ENCODE measurements at places on chromosomes 4 and X.
A peak's percentile ranks its signal among the peaks of the same experiment; 100 is the strongest.

GRCh38 chrX:102514536-102514935, 2.0 kb downstream of the TMSB15A start:
- no peak for DNase-seq

- DNase-seq: no peak
Measured at GRCh38 chrX:27674491-27674890, 84.3 kb downstream of the DCAF8L2 start.

DNA sequence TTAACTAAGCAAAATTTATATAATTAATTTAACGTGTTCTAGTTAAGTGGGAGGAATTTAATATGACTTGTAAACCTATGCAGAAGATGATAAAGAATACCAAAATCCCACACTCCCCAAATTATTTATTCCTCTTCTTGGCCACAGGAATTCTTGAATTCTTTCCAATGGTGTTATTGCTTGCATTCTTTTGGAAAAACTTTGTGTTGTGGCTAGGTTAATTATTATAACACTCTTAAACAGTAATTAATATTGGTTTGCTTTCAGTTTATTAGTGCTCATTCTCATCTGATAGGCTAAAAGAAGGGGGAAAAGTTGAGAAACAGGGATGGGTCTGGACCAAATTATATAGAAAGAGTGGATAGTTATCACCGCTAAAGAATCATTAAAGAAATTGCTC, 141.5 kb upstream of the PABPC4L start:
- DNase-seq: no peak

DNA sequence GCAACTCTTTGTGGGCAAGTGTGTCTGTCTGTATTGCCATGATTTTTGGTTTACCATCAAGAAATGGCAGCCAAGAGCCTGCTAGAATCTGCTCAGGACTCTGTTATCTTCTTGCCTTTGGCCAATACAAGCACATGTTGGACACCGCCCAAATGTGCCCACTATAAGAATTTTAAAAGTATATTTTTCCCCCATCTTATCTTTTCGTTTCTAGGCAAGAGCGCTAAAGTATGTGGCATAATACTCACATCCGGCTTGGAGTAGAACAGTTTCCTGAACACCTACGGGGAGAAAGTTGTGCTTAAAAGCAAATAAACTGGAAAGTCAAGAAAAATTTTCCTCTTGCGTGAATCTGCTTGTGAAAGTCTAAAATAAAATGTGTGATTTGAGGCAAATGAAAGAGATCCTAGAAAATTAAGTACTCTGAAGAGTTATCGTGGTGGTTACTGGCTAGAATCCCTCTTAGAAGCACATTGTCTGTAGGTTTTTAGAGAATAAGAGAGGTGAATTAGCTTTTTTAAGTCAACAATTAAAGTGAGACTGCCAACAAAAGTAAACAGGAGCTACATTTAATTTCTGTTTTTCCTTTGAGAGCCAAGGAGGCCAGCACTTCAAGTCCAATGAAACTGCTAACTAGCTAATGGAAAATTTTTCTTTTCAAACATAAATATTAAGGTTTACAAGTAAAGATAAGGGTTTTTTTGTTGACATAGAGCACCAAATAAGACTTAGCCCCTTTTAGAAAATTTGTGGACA, 220.2 kb downstream of the SOWAHB start:
- no peak for DNase-seq

- no peak for DNase-seq
Measured at GRCh38 chrX:12441381-12442128, 303.3 kb downstream of the FRMPD4 start.

- DNase-seq: no peak
Measured at GRCh38 chr4:101415962-101416361, 68.6 kb upstream of the PPP3CA start.

DNA sequence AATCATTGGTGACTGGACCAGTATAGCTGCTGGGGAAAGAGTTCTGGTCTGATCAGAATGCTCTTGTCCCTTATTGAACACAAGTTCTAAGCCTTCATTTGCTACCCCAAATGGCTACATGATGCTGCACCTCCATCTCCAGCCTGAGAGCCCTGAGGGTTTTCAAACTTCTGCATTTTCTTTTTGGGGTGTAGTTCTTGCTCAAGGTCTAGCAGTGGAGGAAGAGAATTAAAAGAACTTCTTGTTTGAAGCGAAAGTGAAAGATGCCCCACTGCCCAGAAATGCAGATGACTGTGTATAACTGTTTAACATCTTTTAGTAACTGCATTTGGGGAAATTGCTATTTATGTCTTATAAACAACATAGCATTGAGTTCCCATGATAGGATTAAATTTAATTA, 38.5 kb downstream of the LAMTOR3 start:
- no peak for DNase-seq

- no peak for DNase-seq
Measured at GRCh38 chr4:174394915-174395314, 111.2 kb downstream of the CEP44 start.

- DNase-seq: no peak
Measured at GRCh38 chr4:2334826-2335728, 73.2 kb upstream of the MXD4 start.

GRCh38 chrX:156008915-156009314, 11.4 kb downstream of the IL9R start:
- no peak for DNase-seq

GRCh38 chr4:40461062-40461461, 125.9 kb downstream of the CHRNA9 start:
- DNase-seq: no peak

DNA sequence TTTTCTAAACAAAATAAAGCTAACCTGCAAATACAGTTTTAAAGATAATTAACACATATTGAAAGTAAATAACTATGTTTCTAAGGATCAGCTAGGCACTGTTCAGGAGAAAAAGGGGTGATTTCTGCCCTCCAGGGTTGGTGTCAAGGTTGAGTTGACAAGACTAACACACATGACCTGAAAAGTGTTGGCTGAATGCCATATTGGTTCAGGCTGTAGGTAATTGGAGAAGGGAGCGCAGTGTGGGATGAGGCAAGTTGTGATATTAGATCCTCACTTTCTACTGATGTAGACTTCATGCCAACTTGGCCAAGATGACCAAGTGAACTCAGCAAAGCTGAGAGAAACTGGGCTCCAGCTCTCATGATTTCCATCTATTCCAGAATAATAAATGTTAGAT, 42.2 kb downstream of the PPM1K start:
- no peak for DNase-seq

DNA sequence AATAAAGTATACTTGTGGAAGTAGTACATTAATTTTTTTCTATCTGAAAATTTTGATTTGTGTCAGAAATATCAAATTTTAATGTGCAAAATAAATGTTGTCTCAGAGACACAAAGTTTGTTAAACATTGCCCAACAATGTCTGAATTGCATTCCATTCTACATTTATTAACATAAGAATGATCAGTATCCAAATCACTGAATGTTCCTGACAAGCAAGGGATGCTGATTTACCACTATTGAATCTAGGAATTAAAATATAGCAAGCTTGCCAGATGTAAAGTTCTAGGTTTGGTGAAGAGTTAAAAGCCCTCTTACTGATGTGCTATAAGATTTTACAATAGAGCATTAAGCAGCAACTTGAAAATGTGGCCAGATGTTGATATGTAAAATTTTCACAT, 489.2 kb upstream of the CTSO start:
- no peak for DNase-seq

- DNase-seq: no peak
Measured at GRCh38 chr4:168257768-168258167, 60.8 kb downstream of the DDX60 start.

DNA sequence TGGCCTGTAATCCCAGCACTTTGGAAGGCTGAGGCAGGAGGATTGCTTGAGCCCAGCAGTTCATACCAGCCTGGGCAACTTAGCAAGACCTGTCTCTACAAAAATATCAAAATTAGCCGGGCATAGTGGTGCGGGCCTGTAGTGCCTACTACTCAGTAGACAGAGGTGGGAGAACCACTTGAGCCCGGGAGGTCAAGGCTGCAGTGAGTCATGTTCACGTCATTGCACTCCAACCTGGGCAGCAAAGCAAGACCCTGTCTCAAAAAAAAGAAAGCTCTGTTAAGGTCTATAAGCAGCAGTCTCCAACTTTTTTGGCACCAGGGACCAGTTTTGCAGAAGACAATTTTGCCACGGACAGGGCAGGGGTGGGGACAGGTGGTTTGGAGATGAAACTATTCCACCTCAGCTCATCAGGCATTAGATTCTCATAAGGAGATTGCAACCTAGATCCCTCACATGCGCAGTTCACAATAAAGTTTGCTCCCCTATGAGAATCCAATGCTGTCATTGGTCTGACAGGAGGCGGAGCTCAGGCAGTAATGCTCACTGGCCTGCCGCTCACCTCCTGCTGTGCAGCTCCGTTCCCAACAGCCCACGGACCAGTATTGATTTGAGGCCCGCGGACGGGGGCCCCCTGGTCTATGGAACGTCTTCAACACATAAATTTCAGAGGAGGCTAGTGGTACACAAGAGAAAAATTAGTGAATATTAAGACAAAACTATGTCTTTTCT, 67.9 kb downstream of the KLHL8 start:
- no peak for DNase-seq

DNA sequence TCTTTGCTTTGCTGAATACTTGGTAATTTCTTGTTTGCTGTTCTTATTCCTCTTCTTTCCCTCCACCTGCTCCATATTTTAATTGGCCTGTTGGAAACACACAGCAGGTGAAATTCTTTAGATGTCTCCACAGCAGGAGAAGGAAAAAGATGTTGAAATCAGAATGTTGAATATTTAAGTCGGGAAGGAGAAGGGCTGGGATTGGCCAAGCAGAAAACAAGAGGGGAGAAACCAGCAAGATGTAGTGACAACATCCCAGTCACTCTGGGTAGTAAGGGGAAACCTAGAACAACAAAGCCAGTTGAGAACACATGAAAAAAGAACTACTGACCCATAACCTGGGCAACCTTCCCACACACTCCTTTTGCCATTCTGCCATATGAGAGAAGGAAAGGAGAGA, 37.3 kb upstream of the STAG2 start:
- no peak for DNase-seq

GRCh38 chr4:86091201-86091600, 268.7 kb downstream of the MAPK10 start:
- DNase-seq: no peak

DNA sequence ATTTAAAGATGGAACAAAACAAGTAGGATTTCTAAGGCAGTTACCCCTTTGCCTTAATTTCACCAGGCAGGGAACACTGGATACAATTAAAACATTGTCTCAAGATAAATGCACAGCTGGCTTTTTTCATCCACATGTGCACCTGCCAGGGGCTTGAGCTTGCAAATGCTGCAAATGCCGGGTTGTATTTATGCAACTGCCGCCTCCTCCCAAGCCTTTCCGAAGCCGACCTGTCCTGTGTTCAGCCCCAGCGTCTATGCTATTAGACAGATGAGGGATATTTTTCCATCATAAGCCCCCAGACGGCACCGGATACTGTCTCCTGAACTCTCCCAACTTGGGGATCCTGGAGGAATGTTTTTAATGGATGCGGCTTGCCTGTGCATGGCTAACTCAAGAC, 251.6 kb downstream of the CRLF2 start:
- no peak for DNase-seq

DNA sequence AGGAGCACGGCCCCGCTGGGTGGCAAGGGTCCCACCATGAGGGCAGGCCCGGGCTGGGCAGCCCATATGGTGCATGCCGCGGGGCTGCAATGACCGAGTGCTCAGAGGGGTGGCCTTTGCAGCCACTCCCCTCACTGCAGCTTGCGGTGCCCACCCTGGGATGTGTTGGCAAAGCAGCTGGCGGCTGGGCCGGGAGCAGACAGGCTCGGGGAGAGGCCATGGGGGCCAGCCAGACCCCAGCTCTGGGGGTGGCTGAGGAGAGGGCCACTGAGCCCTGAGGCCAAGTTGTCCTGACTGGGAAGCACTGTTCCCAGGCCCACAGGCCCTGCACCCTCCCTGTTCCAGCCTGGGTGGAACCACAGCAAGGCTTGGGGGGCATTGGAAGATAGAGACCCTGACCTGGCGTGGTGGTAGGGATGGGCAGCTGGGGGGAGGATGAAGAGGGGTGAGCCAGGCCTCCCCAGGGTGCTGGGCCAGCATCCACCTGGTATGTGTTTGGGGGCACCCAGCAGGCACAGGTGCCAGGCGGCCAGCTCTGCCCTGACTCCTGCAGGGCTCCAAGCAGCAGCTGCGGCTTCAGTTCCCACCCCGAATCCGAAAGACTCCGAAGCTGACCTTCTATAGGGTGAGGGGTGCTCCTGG, 18.4 kb upstream of the RNF4 start:
- no peak for DNase-seq

GRCh38 chr4:24885342-24885741, 27.5 kb downstream of the CCDC149 start:
- peak; percentile 55 for DNase-seq

DNA sequence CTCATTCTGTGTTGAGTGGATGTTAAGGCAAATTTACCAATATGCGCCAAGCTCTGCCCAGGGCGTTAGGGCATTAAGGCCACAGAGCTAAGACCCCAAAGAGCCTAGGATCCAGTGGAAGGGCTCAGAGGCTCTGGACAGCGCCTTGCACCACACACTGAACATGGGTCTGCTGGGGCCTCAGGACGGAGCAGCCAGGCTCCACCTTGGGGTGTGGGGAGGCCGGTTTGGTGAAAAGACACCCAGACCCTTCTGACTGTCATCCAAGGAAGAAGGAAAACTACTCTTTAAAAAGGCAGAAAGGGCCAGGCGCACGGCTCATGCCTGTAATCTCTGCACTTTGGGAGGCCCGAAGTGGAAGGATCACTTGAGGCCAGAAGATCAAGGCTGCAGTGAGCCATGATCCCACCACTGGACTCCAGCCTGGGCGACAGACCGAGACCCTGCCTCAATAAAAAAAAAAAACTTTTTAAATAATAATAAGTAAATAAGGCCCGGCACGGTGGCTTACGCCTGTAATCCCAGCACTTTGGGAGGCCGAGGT, 1.3 kb upstream of the MRFAP1 start:
- DNase-seq: no peak

GRCh38 chr4:147463065-147463464, 17.8 kb upstream of the EDNRA start:
- DNase-seq: no peak

- DNase-seq: no peak
Measured at GRCh38 chr4:155077452-155078229, 130.8 kb upstream of the NPY2R start.

DNA sequence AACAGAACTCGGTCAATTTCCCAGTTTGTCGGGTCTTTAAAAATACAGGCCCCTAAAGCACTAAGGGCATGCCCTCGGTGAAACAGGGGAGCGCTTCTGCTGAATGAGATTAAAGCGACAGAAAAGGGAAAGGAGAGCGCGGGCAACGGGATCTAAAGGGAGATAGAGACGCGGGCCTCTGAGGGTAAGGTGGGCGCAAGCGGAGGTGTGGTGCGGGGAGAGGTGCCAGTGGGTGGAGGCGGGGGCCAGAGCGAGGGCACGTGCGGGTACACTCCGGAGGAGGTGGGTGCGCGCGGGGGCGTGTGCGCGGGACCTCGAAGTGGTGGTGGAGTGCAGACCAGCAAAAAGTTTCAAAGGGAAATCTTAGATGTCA, 787 bp upstream of the TET2 start:
- DNase-seq: no peak

GRCh38 chr4:62191451-62192240, 991.5 kb downstream of the ADGRL3 start:
- DNase-seq: no peak
